ENCODE measurements at places on chromosomes 5 and 9. TPM values are rescaled to one million over a fixed set of nuclear protein-coding genes. Genes with fewer than 3 reads are reported as not detected.

The SPAG8 gene
- polyA plus RNA-seq, result 1.8 TPM

The NEUROG1 gene
- not detected for polyA plus RNA-seq

The C5orf58 gene
- polyA plus RNA-seq, result 0.60 TPM

The PROB1 gene
- 38.1 TPM for polyA plus RNA-seq

The SLC25A2 gene
- not detected for polyA plus RNA-seq

The CD74 gene
- 58.9 TPM for polyA plus RNA-seq
